CD4-positive, alpha-beta T cell treated with Interleukin-6 for 4 hours (primary cell): ENCODE measurements at places on chromosomes 4 and X.

DNA sequence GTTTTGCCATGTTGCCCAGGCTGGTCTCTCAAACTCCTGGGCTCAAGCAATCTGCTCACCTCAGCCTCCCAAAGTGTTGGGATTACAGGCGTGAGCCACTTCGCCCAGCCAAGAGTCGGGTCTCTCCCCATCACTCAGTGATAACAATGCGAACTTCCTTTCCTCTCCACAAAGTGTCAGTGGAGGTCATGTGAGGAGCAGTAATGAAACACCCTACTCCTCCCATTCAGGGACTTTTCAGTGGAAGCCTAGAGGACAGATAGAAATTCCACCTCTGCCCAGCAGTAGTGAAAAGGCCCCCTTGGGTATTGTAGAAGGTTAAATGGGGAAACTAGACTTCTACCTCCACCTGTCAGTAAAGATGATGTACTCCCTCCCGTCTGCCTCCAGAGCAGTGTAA lies 141.9 kb upstream of the STK26 start:
- DNase-seq: no peak

GRCh38 chr4:112279025-112279881 lies 6.5 kb downstream of the TIFA start:
- no peak for DNase-seq

DNA sequence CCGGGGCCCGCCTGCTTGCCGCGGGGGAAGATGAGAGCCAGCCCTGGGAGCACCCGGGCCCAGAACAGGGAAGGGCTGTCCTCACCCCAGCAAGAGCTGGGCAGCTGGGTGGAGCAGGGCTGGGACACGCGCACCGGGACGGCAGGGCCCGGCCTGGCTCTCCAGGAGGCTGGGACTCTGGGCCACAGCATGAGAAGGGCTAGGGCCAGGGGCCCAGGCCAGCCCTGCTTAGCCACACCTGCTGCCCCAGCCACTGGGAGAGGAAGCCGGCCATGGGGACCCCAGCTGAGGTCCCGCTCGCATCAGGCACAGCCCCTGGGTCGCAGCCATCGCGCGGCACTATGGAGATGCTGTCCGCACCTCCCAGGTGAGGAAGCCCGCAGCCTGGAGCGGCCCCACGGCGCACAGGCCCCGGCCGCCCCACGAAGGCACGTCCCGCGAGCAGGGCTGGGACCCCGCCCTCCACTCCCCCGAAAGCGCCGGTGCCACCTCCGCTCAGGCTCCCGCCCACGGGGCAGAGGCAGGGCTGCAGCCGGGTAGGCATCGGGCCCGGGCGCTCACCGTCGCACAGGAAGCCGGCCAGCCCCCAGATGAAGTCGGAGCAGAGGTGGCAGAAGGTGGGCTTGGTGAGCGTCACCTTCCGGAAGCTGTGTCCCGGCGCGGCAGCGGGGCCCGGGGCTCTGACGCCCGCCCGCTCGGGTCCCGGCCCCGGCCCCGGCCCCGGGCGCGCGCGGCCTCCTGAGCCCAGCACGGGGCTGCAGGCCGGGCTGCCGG lies 531 bp downstream of the DGKQ start:
- DNase-seq: peak; percentile 67

DNA sequence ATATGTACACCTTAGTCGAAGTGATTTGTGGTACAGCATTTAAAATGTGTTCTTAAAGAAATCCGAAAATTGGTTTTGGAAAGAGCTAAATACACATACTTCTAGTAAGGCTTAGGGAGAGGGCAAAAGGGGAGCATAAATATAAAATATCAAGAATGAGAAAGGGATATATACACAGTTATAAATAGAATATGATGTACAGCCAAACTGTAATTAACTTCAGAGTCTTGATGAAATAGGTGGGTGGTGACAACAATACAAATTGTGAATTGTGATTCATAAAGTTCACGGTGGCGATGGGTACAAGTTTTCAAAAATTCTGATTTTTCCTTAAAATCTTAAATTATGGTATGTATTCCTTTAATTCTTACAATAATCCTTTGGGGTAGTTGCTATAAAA lies 62.2 kb downstream of the KDM6A start:
- DNase-seq: no peak

GRCh38 chrX:111447298-111447697 lies 35.3 kb upstream of the DCX start:
- no peak for DNase-seq

GRCh38 chr4:87034527-87034926 lies 99.7 kb downstream of the AFF1 start:
- no peak for DNase-seq

DNA sequence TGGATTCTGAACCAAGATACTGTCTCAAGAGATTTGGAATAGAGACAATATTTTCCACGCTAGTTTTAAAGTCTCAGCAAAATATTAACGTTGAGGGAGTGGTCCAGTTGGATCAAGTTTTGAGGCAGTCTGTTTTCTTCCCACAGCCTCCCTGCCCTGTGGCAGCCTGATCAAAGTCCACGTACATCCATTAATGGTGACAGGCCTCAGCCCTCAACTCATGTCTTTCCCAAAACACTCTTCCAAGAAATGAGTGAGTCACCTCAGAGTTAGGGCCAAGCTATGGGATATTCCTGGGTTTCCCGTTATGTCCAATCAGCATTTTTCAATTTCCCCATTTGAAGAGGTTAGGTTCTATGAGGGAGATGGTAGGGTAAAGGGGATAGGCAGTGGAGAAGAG lies 28.5 kb downstream of the EGFL6 start:
- DNase-seq: no peak

DNA sequence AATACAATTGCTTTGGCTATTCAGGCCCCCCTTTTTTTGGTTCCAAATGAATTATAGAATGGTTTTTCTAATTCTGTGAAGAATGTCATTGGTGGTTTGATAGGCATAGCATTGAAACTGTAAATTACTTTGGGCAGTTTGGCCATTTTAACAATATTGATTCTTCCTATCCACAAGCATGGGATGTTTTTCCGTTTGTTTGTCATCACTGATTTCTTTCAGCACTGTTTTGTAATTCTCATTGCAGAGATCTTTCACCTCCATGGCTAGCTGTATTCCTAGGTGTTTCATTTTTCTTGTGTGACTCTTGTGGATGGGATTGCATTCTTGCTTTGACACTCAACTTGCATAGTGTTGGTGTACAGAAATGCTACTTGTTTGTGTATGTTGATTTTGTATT lies 33.0 kb downstream of the ADH6 start:
- DNase-seq: no peak

GRCh38 chr4:37400241-37400881 lies 155.8 kb downstream of the NWD2 start:
- no peak for DNase-seq
